Inflammatory macrophage treated with lipopolysaccharide for 4 hours (primary cell): ENCODE measurements at places on chromosomes 1 and 21.

- DNase-seq = no peak
These were observed 26.0 kb downstream of the VAMP4 start for GRCh38 chr1:171715813-171716251.

GRCh38 chr21:41923631-41924367 is 30.0 kb downstream of the C2CD2 start:
- DNase-seq = no peak

DNA sequence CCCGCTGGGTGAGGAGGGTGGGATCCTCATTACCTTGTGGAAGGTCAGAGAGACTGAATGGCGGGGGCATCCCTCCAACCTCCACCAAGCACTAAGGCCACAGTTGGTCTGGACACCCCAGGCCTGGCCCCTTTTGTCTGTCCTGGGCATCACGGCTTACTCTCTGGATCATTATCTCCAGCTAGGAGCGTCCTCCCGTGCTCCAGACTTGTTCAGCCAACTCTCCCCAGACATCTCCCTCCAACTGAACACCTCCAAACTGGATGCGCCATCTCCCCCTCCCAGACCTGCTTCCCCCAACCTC is 7.3 kb upstream of the GJB5 start:
- DNase-seq = no peak

DNA sequence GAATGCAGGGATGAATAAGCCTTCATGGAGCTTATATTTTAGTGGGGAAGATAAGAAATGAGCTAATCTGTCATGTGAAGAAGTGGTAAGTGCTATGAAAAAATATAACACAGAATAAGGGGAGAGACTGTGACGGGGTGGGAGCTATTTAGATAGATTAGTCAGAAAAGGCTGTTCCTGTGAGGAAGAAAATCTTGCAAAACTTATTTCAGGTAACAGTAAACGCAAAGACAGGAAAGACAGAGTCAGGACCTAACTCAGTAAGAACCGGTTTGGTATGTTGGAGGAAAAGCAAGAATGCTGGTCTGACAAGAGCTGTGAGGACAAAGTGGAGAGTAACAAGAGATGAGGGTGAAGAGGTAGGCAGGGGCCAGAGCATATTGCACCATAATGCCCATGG is 22.0 kb downstream of the GNAI3 start:
- DNase-seq = no peak

- no peak for DNase-seq
These were observed 15.6 kb downstream of the COL6A1 start for GRCh38 chr21:45997205-45997494.

DNA sequence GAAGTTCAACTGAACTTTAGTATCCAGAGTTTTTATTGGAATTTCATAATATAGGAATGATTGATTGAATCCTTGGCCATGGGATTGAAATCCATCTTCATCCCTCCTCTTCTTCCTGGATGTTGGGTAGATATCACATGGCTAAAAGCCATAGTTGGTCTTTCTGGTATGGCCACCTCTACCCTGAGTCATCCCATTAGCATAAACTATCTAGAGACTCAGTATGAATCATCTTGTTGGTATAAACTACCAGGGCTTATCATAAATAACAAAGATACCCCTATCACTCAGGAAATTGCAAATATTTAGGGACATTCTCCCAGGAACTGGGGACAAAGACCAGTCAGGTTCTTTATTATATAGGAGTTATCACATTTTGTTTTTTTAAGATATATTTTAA is 21.2 kb upstream of the ZP4 start:
- DNase-seq = no peak

- DNase-seq = no peak
These were observed 24.8 kb downstream of the CD101 start for GRCh38 chr1:117026361-117026760.

DNA sequence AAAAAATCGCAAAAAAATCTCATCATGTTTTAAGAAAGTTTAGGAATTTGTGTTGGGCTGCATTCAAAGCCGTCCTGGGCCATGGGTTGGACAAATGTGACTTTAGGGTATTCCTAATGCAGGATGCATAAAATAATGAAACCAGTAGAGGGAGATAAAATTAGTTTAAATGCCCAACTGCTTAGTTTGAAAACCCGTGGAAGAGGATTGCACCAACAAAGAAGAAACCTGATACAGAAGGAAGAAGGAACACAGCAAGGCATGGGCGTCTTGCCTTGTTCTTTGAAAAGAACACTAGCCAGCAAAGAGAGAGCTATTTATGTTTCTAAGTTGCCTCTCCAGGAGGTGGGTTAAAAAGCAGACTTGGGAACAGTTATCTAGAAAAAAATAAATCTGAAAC is 37.9 kb downstream of the WDR3 start:
- no peak for DNase-seq

DNA sequence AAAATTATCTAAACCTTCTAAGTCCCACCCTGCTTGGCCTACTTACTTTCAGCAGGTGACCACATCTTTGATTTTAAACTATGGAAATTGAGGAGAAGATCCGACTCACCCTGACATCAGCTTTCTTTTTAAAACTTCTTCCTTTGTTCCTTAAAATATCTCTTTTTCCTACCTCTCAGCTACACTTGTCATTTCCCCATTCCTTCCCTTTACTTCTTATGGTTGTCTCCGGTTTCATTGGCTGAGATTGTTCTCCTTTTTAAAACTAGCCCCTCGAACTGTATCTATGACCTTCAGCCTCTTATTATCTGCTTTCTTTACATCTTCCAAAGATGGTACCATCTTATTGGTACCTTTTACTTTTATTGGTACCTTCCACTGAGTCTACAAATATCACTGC is 87.8 kb upstream of the NRIP1 start:
- no peak for DNase-seq

DNA sequence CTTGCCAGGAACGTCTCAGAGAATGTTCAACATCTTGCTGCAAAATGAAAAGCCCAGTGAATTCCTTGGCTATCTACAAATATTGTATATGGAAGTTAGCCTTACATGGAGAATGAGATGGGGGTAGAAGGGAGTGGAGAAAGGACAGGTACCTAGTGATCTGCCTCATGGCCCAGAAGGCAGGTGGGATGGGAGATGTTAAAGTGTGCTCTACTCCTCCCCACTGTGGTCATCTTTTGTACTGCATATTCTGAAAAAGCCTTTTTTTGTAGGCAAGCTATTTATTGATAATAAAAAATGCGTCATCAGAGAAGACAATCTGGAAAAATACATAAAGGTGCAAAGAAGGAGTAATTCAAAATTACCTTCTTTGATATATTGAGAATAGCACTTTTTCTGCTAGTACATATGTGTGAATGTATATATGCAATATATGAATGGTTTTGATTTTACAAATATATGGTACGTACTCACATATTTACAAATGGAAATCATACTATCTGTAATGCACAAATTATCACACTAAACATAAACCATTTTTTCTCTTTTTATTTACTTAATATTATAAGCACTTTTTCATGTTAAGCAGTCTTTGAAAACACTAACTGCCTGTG is 19.1 kb upstream of the SLC5A9 start:
- DNase-seq = peak; percentile 31

DNA sequence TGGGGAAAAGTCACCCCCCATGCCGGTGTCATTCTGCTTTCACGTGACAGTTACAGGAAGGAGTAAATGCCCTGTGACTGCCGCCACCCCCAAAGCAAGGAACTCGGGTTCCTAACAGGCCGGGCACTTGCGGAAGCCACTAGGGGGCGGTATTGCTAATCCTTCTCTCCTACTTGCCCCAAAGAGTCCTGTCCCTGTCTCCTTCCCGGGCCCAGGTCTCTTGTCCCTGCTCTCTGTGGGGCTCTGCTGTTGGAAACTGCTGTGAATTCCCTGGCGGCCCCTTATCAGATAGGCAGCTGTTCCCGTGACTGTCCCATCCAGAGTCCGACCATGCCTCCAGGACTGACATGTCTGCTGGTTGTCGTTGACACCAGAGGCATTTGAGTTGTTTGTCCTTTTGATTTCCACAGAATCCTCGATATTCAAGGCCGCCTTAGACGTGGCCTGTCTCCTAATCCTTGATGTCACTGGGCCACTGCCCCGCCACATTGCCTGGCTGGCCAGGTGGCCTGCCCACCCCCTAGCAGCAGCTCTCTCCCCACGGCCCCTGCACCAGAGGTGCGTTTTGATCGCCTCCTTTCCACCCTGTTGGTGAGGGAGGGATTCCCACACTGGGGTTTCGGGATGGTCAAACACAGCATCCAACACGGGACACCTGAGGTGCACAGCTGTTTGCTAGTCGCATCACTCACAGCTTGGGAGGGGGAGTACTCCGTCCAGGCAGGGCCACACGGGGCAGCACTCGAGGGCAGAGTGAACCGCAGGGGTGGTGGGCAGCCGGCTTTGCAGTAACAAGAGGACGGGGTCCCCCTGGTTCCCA is 37.3 kb downstream of the CHAF1B start:
- DNase-seq = peak; percentile 68

DNA sequence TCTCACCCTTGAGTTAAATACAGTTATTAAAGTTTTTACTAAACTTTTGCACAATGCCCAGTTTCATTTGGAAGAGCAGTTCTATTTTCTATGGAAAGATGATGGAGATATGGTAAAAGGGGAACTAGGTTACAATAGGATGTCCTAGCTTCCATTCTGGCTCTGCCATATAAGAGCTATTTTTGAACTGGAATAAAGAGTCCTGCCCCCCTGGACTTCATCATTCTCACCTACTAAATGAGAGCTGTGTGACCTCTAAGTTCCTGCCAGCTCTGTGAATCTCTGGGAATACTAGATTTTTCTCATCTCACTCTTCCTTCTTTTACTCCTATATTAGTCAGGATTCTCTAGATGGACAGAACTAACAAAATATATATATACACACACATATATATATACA is 106.3 kb downstream of the PRRX1 start:
- no peak for DNase-seq

DNA sequence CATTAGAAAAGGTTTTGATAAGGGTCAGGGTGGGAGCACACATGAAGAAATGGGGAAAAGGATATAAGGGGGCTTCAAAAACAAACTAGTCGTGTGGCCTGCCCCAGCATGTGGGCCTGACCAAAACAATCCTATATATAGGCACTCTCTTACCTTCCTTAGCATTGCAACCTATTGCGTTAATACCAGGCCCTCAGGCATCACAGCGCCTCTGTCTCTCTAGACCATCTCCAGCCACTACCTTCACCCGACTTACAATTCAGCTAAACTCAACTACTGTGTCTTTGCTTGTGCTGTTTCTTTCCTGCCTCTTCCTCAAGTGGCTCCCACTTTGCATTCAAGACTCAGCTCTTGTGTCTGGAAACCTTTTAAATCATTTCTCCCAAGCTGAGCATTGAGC is 47.0 kb upstream of the GJA5 start:
- no peak for DNase-seq

DNA sequence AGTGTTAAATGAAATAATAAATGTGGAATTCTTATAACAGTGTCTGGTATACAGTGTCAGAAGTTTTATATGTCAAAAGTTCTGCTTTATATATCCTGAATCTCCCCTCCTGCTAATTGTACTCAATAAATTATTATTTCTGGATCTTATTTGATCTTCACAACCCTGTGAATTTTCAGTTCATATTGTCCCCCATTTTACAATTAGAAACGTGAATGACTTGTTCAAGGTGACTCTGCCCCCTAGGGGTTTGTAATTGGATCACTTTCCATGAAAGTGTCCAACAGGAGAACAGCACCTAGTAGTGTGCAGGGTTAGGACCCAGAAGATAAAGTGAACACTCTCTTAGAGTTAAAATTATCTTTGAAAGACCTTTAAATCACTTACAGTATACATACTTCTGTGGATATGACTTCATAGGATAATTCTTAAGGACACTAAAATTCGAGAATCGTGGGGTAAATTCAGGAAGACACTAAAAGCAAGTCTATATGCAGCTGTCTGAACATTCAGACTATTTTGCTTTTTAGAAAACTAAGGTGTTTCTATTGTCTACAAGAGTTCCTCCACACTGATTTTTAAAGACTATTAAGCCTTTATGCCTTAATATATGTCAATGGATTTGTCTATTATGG is 4.5 kb upstream of the DDR2 start:
- peak; percentile 5 for DNase-seq

DNA sequence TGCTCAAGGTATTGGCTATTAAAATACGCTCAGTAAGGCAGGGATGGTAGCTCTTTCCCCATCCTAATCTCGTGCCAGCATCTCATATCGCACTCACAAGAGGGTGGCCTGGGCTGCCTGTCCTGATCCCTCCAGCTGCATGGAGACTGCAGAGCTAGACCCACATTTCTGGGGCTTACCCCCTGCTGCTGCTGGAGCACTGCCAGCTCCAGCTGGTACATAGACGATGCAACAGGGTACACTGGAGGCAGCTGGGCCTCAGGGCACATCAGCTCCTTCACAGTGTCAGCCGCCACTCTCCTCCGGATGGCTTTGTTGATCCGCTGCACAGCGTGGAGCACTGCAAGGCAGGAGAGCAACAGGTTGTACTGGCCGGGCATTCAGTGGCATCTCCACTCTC is 16.0 kb downstream of the IQGAP3 start:
- DNase-seq = no peak

GRCh38 chr1:201505503-201505890 is 1.4 kb downstream of the CSRP1 start:
- peak; percentile 45 for DNase-seq

DNA sequence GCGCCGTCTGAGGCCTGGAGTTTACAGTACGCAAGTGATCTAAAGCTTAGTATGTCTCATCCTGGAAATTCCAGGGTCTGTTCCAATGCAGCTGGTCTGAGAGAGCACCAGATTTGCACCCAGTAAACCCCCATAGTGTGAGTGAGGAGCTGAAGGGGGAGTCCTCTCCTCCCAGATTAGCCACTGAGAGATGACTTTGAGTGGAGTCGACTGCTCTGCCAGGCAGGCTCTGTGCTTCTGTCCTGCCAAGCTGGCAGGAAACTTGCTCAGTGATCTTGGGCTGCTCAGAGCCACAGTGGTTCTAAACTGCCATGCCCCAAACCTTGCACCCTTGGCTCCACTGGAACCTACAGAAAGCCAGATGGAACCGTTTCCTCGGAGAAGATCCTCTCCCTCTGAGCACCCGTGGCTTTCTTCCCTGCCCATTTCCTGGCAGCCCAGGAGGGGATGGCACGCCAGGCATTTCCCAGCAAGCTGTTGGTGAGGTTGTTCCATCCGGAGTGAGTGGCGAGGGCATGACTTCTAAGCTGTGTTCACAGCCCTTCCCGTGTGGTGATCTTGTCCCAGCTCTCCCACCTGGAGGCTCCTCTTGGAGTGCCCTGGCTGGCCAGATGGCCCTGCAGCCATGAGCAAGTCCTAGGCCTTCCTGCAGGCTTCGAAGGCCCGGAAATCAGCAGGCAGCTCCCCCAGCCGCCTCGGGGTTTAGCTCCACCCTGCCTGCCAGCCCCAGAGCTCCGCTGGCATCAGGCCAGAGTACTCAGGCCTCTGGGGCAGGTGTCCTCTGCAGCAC is 125.9 kb upstream of the VAMP3 start:
- DNase-seq = no peak
